NCI-H748 treated with DMSO at 0.1 percent for 48 hours (cell line): ENCODE measurements at places on chromosomes 11 and 22.

DNA sequence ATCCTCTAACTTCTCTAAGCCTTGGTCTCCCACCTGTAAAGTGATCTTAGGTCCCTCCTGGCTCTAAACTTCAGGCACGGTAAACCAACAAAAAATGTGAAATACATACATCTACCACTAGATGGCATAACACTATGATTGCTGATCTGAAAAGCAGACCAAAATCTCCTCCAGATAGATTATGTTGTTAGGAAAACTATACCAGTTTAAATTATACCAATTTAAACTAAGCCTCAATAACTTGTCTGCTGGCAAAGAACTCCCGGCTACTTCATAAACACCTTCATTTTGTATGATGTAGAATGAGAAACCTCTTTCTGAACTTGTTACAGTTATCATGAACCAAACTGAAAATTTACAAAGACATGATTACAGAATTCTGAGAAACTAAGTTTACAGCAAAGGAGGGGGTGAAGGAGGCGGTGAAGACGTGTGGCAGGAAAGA lies 85.9 kb downstream of the SBF2 start:
- peak; percentile 53 for DNase-seq

DNA sequence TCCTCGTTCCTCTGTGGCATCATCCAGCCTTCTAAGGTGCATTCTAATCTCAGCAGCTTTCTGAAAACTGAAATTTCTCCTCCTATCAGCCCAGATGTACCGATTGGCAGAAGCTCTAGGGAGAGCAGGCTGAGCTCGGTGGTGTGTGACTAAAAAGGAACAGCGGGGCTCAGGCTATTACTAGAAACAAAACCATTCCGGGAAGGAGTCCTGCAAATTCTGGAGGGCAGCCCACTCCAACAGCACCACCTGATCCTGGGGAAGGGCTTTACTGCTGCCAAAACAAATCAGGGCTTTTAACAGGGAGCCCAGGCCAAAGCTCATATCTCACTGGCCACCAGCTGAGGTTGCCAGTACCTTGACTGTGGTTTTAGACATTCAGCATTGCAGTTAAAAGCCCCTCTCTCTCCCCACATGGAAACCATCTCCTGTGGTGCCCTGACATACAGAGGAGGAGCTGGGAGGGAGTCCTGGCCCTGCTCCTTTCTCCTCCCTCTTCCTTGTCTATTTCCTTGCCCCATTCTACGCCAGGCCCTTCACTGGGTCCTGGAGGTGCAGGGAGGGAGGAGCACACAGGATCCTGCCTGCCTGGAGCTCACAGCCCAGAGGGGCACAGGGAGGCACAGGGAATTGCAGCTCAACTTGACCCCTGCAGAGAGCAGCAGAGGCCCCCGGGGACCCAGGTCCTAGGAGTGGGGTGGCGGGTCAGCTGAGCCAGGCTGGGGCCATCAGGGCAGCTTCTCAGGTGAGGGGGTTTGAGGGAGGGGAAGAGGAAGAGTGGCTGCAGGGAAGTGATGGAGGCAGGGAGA lies 889 bp downstream of the PLAAT4 start:
- DNase-seq, result no peak

GRCh38 chr11:109706945-109707344 lies 285.0 kb downstream of the C11orf87 start:
- DNase-seq, result no peak

DNA sequence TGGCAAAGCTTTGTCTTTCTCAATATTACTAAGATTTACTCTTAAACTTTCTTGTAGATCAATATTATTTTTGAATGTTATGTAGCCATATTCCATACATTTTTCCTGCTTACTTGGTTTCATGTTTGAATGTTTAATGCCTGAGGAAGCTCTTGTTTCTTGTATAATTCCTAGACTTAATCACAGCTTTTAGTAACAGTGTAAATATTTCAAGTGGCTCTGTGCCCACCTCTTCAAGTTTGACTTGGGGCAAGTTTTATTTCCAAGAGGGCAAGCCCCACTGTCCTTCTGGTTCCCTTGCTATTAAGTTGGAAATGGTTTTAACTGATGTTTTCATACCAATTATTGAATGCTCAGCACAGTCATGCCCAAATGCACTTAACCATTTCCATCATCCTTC lies 1004.1 kb downstream of the OPCML start:
- no peak for DNase-seq

DNA sequence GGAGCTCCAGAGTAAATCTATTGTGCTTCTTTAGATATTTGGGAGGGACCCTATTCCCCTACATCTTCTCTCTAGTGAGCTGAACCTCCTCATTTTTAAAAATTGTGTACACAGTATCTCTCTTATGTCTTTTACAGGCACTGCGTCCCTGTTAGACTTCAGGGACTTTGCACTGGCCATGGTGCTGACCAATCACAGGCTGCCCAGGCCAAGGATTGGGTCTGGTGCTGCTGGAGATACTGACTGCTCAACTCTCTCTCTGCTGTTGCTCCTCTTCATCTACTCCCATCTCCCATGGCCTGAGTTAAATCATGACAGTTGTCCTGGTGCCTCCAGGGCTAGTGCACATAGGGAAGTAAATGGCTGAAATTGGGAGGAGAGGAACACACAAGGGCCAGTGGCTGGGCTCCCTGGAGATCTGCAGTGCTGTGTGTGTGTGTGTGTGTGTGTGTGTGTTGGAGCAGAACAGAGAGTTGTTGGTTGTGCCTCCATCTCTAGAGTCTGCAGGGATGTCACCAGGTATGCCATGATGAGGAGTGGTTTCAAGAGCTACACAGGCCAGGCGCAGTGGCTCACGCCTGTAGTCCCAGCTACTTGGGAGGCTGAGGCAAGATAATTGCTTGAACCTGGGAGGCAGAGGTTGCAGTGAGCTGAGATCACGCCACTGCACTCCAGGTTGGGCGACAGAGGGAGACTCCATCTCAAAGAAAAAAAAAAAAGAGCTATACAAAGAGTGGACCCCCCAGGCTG lies 155.3 kb downstream of the ST3GAL4 start:
- DNase-seq, result no peak

DNA sequence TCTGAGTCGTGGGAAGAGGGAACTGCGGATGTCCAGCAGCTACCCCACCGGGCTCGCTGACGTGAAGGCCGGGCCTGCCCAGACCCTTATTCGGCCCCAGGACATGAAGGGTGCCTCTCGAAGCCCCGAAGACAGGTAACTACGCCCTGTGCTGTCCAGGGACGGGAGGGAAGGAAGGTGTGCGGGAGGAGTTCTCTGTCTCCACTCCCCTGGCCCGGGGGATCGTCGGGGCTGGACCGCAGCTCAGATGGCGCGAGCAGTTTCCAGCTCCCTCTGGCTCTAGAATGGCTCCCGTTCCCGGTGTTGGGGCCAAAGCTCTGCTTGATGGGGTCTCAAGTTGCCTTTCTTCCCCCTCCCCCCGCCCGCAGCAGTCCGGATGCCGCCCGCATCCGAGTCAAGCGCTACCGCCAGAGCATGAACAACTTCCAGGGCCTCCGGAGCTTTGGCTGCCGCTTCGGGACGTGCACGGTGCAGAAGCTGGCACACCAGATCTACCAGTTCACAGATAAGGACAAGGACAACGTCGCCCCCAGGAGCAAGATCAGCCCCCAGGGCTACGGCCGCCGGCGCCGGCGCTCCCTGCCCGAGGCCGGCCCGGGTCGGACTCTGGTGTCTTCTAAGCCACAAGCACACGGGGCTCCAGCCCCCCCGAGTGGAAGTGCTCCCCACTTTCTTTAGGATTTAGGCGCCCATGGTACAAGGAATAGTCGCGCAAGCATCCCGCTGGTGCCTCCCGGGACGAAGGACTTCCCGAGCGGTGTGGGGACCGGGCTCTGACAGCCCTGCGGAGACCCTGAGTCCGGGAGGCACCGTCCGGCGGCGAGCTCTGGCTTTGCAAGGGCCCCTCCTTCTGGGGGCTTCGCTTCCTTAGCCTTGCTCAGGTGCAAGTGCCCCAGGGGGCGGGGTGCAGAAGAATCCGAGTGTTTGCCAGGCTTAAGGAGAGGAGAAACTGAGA lies 1.4 kb downstream of the ADM start:
- DNase-seq, result no peak

DNA sequence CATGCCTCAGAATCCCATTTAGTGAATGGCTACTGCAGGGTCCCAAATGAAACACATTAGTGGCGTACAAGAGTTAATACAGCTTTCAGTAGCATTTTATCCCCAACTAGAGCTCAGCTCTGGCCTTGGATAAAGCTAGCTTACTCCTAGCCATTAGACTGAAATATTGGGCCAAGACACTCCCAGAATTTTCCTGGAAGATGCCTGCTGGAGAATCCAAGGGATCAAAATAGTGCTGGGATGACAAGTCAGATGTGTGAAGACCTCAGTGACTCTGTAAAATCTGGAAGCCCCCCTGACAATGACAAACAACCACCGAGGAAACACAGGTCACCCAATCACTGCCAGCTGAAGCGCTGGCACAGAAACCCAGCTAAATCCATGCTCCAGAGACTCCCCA lies 303.1 kb upstream of the SORL1-AS1 start:
- no peak for DNase-seq

- DNase-seq, result no peak
Measured at GRCh38 chr22:44271732-44272400, 40.9 kb downstream of the SHISAL1 start.

DNA sequence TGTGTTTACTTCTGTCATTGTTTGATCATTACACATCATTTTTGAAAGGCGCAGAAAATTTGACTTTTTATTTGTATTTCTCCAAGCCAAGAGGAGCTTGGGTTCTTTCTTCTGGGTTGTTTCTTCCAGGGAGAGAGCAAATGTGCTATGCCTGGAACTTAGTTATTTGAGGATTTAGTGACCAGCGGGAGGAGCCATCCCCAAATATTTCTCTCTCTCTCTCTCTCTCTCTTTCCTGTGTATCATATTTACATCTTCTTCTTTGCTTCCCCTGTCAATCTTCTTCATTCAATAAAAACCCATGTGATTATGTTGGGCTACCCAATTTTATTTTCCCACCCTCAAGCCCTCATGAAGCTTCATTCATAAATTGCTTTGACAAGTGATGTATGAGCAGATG lies 534.5 kb downstream of the LRRC4C start:
- DNase-seq, result no peak

DNA sequence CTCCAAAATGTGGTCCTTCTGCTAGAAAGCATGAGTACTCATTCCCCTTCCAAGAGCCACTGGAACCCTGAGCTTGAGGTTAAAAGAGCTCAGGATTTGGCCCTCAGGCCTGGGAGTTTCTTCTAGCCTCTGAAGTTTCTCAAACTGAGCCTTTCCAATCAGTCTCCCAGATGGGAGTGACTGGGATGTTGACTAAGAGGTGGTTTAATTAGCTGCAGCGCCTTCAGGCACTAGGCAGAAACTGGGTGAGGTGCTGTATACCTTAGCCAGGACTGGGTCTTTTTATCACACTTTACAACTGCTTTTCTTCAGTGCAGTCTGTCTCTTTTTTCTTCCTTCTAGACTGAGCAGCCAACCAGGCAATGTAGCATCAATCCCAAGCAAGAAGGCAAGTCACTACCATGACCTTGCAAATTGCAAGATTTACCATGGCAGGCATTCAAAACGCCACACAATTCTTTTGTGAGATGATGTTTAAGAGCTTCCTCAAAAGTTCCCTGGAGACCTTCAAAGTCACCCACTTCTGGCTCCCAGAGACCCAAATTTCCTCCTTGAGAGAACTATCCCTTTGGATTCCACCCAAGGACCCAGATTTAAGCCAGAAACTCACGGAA lies 93.0 kb downstream of the SLC1A2 start:
- no peak for DNase-seq

DNA sequence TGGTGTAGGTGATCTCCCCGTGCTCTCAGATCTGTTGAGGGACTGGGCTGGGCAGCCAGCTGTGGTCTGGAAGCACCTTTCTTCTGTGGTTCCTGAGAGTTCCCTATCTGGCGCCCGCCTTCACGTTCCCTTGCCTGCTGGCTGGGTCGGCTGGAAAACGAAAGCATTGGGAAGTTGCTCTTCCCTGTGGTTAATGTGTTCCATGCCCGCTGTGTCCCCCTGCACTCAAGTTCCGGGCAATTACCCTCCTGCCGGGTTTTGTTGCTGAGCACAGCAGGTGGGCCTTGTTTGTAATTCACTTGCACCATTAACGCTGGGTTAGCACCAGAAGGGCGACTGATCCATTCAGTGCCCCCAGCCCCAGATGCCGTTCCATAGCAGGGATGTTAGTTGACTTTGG lies 134.1 kb downstream of the GRIK4 start:
- peak; percentile 33 for DNase-seq

GRCh38 chr11:34824425-34824824 lies 91.8 kb downstream of the APIP start:
- no peak for DNase-seq

DNA sequence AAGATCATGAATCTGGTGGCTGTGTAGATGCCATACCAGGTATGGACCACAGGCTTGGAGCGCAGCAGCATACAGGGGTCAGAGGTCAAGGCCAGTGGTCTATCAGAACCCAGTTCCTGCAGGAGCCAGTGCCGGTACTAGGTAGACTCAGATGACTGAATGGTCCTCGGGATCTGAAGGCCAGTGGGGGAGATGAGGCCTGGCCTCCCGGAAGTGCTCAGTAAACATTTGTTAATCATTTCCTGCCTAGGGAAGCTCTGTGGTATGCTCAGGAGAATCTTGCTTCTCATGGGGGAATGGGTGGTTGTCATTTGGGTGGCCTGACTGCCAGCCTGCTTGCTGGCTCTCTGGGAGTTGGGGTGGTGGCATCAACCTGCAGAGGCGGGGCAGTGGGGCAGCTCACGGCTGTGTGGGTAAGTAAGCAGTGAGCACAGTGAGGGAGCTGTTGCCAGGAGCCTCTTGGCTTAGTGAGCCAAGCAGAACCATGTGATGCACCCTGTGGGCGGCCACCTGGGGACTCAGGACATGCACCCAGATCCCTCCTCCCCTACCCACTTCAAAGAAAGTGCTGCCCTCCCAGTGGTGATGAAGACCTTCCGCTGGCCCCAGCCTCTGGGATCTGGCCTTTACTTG lies 33.0 kb downstream of the PTPRJ start:
- no peak for DNase-seq

GRCh38 chr22:16699326-16699725 lies 106.7 kb upstream of the CCT8L2 start:
- no peak for DNase-seq

DNA sequence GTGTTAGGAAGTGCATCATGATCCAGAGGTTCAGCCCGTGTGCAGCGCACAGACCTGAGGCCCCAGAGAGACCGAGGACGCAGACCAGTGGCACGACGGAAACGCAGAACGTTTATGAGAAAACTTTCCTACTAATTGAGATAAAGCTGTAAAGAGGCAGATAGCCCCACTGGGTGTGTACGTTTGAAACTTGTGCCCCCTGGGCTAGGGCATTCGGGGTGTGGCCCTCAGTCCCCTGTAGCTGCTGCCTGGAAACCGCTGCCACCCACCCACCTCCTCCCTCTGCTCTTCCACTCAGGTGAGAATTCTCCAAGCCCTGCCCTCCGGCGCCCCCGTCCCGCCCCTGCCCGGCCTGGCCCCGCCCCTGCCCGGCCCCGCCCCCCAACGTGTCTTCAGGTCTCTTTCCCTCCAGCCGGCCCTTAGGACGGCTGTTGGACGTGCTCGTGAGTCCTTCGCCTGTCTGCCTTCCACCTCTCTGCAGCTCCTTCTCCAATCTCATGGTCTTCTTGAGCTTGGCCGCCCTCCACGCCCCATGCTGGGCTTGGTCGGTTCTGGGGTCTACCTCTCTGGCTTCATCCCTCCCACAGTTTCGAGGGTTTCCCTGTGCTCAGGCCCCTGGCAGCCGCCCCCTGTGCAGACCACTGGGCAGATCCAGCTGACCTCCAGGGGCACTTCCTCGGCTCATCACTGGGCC lies 12.1 kb downstream of the MAPK8IP2 start:
- peak; percentile 19 for DNase-seq
